ENCODE measurements at places on chromosomes 12 and 14.

DNA sequence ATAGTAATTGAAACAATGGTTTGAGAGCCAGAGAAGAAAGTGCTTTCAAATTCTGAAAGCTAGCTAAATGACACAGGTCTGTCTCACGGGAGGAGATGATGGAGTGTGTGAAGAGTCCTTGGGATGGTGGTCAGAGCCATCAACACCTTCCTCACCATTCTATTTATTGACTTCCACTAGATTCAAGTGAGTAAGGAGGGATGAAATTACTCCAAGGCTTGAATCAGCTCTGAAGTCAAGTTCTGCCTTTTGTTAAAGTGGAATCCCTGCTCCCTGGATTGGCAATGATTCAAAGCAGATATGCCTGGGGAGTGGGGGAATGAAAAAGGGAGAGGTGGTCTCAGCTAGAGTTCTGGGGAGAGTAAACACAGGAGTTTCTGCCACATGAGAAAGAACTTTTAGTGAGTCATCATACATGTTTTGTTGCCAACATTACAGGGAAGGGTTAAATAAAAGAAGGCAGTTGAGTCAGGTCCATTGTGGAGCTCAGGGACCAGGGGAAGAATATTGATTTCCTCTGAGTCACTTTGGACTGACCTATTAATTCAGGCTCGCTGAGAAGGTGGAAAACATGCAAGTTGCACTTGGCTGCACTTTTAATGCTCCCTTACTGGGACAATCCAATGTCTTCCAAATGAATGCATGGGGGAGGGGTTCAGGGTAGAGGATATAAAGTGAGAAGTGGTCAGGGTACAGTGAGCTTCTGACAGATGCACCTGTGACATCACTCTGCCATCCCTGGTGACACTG, 142.7 kb downstream of the TBX5 start:
- DNase-seq, result no peak

- DNase-seq, result no peak
Measured at GRCh38 chr14:50002926-50003212, 110.0 kb downstream of the ARF6 start.

DNA sequence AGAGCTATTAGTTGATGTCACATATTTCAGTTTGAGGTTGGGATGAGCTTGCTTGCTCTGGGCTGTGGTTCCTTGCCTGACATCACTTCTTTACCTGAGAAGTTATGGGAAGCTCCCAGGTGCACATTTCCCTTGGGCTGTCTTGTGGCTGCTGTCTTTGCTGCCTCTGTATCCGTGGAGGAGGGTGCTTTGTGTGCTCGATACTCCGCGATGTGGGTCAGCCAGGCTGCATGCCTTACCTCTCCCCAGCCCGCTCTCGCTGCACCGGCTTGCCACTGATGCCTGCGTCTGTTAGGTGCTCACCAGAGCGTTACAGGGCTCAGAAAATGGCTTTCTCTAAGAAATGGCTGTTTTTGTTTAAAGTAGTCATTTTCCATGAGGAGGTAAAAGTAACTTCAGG, 19.6 kb downstream of the PELI2 start:
- no peak for DNase-seq

DNA sequence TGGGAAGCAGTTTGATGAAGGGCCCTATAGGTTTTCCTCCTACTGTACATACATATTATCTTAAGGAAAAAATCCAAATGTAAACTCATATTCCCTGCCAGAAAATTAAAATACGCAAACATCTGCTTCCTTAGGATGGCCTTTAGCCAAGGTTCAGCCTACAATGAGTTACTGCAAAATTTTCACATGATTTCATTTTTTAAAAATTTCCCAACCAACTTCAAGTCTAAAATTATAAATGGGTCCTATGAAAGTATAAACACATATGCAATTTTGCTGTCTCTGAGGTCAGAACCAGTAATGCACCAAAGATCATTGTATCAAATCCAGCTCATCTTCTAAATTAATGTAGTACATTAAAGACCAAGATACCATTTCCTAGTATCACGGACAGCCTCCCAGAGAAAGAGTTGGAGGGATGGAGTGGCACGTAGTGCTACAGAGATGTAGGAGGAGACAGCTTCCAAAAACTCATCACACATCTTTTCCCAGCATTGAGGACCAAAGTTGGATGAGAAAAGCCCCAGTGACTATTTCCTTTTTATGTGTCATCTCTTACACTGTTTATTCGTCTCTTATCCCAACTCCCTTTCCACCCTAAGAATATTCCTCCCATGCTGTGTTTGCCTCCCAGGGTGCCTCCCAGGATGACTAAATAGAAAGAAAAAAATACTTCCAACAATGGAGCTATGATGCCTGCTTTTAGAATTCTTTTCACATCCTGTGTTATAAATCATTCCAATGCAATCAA, 92.3 kb upstream of the SLCO1C1 start:
- no peak for DNase-seq

- DNase-seq, result no peak
Measured at GRCh38 chr14:101217616-101218371, 314.3 kb upstream of the RTL1 start.

DNA sequence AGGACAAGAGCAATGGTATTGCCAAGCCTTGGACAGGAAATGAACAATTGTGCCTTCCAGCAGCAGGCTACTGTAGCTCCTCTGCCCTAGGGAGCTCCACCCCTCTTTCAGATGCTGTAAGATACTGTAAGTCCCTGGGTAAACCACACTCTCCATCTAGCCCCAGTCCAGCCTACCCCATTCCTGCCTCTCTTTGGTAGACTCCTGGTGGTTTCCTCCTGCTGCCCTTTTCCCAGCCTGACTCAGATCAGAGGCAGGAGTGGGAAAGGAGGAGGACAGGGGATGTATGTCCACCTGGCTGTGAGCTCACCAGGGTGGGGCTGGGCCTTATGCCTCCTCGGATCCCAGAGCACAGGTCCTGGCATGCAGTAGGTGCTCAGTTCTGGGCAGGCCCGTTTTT, 174.6 kb downstream of the ESRRB start:
- no peak for DNase-seq

GRCh38 chr12:84805474-84805858, 107.1 kb downstream of the SLC6A15 start:
- DNase-seq, result no peak

DNA sequence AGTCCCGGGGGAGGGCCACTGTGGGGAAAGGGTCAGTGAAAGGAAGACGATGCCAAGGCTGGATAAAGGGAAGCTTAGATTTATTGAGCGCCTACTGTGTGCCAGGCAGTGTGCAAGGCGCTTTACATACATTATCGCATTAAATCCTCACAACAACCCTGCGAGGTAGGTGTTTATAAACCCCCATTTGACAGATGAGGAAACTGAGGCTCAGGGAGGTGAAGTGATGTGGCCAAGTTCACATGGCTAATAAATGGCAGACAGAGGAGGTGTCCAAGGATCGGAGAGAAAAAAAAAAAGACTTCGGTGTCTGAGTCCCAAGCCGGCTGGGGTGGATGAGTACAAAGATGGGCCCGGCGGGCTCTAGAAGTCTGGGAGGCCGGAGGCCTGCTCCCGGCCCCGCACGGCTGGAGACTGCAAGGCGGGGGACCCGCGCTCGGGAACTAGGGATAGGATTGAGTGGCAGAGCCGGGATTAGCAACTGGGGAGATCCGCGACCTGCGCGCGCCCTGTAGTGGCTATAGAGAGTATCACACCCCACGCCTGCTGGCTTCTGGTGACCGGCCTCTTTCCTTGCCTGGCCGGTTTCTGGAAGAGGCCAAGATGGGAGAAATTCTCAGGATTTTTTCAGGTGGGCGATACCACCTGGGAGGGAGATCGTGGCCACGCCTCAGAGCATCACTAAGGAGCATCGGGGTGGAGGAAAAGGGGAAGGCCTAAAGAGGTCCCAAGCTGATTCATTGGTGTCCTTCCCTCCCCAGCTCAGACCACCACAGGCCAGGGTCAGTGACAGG, 3.9 kb downstream of the DDN start:
- peak; percentile 21 for DNase-seq

DNA sequence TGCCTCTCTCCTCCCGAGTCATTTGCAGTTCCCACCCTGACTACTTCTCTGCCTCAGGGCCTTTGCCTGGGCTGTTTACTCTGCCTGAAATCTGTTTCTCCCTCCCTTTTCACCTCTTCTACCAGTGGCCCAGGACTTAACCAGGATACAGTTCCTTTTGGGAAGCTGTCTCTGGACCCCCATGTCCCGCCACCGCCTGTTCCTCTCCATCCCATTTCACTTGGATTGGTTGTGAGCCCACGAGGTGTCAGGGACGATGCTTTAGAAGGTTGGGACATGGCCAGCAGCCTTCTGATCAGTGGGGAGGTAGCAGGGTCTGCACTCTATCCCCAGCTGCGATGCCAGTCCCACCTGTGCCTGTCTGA, 51.8 kb downstream of the FAM222A start:
- DNase-seq, result no peak

DNA sequence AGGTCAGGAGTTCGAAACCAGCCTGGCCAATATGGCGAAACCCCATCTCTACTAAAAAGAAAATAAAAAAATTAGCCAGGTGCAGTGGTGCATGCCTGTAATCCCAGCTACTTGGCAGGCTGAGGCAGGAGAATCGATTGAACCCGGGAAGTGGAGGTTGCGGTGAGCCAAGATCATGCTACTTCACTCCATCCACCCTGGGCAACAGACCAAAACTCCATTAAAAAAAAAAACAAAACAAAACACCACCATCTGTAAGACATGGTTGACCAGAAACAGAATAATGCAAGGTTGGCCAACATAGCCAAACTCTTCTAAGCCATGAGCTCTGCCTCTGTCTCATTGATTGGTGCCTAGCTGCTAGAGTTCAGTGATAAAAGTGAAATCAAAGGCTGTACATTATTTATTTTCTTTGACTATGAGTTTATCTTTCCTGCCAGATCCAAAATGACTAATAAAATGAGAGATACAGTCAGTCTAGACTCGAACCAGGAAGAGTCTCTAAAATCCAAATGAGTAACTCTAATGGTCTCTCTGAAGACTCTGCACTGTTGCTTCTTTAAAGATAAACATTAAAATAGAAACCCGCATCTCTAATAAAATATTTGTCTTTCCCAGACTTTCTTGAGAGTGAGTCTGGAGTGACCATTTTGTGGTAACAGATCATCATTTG, 404.7 kb downstream of the DAD1 start:
- DNase-seq, result no peak

GRCh38 chr12:3989218-3989550, 116.0 kb upstream of the PARP11 start:
- DNase-seq, result no peak

DNA sequence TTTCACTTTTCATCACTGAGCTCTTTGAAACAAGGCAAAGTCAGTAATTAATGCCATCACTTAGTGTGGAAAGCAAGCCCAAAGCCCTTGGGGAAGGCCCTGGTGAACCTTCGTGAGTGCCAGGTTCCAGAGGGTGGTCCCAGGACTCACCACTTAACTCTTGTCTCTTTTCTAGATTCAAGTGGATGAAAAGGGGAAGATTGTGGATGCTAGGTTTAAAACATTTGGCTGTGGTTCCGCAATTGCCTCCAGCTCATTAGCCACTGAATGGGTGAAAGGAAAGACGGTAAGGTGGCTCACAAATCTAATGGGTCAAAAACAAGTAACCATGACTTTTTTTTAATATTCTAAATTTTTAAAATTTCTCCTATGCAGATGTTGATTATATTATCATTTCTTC, 2.8 kb downstream of the ISCU start:
- DNase-seq, result no peak

DNA sequence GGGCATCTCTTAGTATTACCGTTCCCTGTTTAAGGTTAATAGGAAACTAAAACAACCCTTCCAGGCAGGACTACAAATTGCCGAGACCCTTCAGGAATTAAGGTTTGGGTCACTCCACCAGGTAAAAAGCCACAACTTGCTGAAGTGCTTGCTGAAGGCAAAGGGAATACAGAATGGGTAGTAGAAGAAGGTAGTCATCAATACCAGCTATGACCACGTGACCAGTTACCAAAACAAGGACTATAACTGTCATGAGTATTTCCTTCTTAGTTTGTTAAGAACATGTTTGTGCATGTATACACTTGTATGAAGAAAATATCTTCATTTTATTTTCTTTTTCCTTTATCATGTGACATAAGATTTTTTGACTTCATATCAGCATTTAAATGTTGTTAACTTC, 578.7 kb upstream of the FBXO33 start:
- DNase-seq, result no peak

DNA sequence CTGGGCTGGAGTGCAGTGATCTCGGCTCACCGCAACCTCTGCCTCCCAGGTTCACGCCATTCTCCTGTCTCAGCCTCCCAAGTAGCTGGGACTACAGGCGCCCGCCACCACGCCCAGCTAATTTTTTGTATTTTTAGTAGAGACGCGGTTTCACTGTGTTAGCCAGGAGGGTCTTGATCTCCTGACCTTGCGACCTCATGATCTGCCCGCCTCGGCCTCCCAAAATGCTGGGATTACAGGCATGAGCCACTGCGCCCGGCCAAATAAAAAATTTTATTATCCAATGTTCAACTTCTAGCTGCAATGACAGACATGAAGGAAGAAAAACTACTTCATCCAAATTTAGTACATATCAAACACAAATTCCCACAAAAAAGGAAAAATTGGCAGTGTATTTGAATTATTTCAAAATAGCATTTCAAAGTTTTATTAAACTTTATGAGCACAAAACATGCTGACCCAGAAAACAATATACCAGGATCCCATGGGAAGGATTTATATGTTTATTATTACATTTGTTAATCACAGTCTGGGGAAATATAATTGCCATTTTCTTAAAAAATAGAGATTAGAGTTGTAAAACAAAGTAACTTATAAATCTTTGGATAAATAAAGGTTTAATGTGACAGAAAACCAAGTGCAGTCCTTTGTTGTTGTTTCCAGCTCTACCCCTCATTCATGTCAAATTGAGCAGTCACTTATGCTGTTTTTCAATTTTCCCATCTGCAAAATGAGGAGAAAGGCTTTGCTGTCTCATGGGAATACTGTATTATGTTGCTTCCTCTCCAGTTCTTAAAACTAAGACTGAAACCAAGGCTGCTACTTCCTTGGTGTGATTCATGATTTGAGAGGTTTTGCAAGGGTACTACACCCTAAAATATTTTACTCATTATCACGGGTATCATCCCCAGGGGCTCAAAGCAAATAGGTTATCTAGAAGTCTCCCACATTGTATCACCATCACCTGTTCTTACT, 155.2 kb upstream of the AVPR1A start:
- DNase-seq, result no peak

Data from stimulated activated effector memory CD8-positive, alpha-beta T cell treated with anti-CD3 and anti-CD28 coated beads, Interleukin-12 subunit alpha, Interleukin-12 subunit beta, amount 100 ng/mL, for 72 hours (primary cell).